NCI-H1417 treated with DMSO at 0.1 percent for 48 hours (cell line): ENCODE measurements at places on chromosomes 7 and 10.

DNA sequence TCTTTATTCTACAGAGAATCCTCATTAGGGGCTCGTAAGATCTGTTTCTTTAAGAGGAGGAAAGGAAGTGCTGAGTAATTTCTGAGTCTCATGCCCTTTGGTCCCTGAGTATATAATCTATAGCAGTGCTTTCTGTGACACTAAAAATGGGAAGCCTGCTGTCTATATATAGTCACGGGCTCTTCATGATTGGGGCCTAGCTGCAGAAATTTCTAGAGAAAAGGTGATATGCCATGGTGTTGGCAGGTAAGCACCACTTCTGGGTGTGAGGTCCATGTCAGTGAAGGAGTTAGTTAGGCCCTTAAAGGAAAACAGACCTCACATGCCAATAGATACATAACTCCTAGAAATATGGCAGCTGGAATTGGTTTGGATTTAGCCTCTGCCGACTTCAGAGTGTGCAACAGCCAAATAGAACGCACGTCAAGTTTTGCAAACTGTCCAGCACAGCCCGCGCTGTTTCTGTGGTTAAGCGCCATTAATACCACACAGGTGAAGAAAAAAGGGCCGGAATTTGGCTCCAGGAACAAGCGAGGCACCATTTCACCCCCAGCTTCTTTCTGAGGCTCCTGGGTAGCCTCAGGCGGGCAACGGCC is 123.2 kb downstream of the TACC2 start:
- DNase-seq: no peak

DNA sequence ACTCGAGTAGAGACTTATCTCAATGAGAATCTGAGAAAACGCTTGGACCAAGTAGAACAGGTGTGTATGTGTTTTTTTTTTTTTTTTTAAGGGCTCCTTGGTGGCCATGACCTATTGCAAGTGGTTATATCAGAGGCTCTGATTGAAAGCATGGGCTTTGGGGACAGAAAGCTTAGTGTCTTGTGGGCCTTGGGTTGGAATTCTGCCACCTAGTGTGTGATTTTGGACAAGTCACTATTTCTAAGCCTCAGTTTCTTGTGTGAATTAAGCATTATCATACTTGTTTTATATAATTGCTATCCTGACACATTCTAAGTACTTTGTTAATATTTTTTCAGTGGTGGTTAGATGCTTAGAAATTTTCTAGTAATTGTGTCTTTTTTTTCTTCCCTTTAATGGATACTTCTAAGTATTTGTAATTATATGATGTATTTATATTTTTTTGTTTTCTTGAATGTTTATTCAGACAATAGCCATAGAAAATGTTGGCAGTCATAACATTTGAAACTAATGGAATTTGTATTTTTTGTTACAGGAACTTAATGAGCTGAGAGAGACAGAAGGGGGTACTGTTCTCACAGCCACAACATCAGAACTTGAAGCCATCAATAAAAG is 33.1 kb downstream of the SMC3 start:
- no peak for DNase-seq

- DNase-seq: no peak
These were observed 10.2 kb upstream of the FAM13C start for GRCh38 chr10:59372543-59372942.

GRCh38 chr7:2010551-2011265 is 222.0 kb downstream of the MAD1L1 start:
- no peak for DNase-seq

DNA sequence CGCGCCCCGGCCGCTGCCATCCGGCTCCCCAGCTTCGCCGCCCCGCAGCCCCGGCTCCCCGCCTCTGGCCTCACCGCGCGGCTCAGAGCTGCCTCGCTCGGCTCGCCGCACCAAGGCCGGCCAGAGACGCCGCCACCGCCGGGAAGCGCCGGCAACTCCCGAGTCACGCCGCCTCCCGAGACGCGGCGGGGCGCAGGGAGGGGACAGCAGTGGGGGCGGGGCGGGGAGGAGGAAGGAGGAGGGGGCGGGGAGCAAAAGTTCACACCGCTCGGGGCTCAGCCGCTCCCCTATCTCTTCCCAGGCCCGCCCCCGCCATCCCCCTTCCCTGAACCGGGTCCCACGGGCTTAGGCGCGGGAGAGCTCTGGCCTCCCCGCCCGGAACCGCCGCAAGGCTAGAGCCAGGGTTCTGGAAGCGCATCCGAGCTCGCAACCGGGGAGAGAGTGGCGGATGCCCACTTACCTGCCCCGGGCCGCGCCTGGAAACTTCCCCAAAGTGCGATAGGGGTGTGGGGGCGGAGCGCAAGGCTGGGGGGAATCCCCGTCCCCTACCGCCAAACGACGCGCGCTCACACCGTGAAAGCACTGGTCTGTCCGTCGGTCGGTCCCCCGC is 1.0 kb downstream of the CHST15 start:
- no peak for DNase-seq

GRCh38 chr7:132435016-132435990 is 141.0 kb downstream of the PLXNA4 start:
- no peak for DNase-seq

- DNase-seq: no peak
These were observed 380.7 kb downstream of the REEP3 start for GRCh38 chr10:63901881-63902280.
